ENCODE measurements at places on chromosomes 3 and 15. TPM values are rescaled to one million over a fixed set of nuclear protein-coding genes. Genes with fewer than 3 reads are reported as not detected.

GRCh38 chr3:185715091-185715490, 109.8 kb downstream of the IGF2BP2 start:
- no peak for DNase-seq

DNA sequence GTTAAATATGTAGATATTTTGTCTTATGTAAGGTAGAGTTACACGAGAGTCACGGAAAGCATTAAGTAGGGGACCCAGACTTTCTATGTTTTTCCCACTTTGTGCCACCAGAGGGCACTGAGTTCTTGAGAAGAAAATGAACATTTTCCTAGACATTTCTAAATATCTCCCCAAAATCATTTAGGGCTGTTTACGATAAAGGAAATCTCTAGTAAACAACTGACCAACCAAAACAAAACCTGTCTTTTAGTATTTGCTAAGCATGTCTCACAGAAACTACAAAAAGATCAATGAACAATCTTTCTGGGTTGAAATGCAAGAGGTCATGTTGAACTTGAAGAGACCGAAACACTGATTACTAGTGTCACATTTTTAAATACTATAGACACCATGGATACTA, 16.1 kb downstream of the POU1F1 start:
- DNase-seq = peak; percentile 49

- no peak for DNase-seq
Observed at GRCh38 chr3:130093741-130094391, 12.2 kb downstream of the ALG1L2 start.

DNA sequence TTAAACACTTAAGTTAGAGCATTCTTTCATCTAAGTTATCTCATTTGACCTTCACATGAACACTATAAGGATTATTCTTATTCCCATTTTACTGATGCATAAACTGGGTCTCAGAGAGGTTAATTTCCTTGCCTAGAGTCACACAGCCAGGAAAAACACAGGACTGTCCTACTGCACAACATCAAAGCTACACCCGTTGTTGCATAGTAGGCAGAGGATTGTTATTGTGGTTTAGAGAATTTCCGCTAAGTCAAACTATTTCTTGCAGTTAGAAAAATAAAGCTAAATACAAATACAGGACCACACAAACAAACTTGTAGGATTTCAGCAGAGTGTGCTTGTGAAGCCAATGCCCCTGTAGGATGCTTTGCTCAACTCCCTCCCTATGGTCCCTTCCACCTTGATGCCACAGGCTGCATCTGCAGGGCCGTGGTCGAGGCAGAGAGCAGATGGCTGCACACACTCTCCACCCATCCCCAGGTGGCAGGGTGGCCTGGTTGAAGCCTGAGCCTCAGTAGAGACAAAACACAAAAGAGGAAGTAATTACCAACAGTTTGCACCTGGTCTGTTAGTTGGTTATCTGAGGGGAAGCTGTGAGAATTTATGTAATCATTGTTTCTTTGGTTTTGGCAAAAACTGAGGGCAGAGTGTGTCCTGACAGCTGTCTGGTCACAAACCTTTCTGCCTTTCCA, 41.1 kb upstream of the SKOR1 start:
- no peak for DNase-seq

DNA sequence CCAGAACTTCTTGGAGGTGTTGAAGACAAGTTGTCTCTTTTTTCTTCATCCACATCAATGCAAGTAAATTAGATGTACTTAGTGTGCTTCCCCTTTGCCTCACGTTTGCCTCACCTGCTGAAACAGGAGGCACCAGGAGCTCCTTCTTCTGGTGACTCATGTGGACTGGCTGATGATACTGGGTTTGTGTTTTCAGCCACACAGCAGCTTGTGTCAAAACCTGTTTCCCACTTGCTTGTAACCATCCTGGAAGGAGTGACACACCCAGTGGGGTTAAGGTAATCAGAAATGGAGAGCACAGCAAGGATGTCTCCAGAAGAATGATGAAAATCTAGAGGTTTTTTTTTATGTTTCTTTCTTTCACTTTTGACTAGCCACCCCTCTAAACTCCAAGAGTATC, 143.3 kb upstream of the RBMS3 start:
- DNase-seq = no peak

PLSCR5 gene
- polyA plus RNA-seq = not detected
